Lung microvascular endothelial cell (primary cell): ENCODE measurements at places on chromosomes 5 and 9.
A peak's percentile ranks its signal among the peaks of the same experiment; 100 is the strongest.

DNA sequence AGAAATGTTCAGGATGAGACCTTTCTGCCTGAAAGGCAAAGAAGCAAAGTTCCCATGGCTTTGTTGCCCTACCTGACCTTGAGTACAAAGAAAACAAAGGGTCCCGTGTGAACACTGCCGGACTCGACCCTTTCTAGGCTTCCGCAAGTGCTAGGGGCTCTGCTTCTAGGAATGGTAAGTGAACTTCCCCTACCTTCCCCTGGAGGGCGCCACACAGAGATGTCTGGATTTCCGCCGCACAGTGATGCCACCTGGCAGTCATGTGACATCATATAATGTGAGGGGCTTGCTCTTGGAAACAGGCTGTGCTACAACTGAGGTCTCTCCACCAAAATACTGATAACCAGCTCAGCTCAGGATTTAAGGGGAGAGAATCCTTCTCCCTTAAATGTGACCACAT lies 56.6 kb downstream of the HSD17B3 start:
- no peak for DNase-seq

GRCh38 chr9:31112491-31112890 lies 1272.0 kb upstream of the ACO1 start:
- no peak for DNase-seq

DNA sequence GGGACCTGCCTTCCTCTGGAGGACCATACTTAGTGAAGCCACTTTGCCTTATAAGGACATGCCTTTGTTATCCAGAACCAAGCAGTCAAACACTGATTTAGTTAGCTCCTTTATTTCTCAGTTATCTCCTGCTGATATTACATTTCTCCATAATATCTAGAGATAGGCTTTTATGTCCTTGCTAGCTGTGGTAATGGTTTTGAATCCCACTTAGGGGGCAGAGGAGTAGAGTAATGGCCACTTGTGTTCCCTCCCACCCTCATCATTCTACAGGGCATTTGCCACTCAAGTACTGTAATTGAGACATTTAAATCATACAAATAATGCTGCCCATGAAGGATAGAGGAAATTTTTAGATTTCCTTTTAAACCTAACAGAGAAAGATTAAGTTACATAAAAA lies 80.9 kb downstream of the DOCK8 start:
- no peak for DNase-seq

- DNase-seq: no peak
Measured at GRCh38 chr9:95021166-95021886, 294.8 kb downstream of the AOPEP start.

DNA sequence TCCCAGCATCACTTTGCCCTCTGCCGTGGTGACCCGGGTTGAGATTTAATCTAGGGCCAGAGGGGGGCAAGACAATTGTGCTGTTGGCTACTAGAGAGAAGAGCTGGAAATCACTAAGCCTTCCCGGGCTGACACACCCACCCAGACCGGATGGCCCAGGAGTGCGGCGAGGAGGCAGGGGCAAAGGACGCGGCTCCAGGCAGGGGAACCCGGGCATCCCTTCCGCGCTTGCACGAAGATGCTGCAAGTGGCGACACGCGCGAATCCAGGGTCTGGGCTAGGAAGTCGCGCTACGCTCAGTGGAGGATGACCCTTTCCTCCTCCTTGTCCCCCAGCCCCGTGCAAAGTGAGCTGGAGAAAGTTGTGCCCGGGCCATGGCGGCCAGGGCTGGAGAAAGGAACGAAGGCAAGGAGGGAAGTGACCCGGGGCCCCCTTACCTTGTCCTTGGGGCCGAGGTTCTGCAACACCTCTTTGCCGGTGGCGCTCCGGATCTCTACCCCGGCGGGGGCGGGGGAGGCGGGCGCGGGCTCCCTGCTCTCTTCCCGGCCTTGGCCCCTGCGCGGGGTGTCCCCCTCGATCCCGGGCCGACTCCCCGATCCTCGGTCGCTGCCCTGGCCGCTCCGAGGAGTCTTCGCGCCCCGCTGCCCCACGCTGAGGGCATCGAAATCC lies 693 bp downstream of the DPYSL3 start:
- DNase-seq: peak; percentile 49

DNA sequence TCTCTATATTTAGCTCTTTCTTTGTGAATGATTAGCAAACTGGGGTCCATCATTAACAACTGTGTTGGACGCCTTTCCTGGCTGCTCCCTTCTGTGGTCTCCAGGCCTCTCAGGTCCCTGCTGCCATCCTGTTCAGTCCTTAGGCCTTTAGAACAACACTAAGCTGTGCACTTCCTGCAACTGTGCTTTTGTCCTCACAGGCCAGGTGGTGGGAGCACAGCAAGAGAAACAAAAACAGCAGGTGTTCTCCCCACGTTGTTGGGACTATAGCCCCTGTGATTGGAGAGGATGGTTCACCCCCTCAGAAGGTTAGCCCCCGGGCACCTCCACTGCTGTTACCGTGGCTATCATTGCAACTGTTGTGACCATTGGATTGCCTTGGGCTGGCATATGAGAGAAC lies 41.7 kb upstream of the CLINT1 start:
- no peak for DNase-seq

- DNase-seq: peak; percentile 96
Measured at GRCh38 chr9:70438341-70438928, 24.0 kb upstream of the KLF9 start.

DNA sequence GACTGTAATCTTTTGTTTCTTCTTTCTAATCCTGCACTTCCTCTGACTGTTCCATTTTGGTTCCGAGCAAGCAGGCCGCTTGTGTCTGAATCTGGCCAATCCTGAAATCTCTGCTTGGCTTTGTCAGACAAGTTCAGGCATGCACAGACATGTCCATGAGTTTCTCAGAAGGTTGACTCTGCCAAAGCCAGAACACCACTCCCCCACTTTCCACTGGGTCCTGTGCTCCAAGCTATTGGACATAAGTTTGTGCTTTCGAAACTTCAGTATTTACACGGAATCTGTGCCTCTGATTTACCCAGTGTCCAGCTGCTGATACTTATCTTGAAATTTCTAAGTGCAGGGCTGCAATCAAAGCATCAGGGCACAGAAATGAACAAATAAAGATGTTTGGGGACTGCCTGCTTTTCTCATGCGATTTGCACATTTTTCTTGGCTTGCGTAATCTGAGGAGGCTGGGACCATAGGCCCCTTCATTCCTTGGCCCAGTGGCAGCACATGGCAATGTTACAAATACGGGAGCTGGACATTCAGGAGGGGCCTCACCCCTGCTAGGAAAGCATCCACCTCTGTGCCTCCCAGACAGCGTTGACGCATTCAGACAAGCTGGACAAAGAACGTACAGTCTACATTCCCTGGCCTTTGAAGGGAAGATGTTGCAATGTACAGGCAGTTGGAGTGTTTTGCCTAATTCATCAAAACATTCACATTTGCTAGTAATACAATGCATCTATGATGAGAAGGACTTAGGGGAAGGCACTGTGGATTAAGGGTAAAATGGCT lies 209.2 kb upstream of the PAPPA start:
- DNase-seq: peak; percentile 46

DNA sequence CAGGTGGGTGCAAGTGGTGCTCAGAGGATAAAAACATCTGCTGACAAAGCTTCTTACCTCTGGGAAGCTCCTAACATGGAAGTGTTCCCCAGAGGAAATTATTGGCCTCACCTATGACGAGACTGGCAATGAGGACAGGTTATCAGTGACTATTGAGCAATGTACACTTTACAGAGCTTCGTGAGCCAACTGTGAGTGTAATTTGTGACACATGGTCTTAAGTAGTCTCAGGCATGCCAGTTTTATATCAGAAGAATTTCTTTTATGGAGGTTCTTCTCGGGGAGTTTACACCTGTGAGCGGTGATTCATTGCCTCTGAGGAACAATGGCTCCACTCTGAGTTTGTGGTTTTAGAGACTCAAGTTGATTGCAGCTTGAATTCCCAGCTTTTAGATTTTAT lies 11.3 kb downstream of the ANKDD1B start:
- DNase-seq: no peak

DNA sequence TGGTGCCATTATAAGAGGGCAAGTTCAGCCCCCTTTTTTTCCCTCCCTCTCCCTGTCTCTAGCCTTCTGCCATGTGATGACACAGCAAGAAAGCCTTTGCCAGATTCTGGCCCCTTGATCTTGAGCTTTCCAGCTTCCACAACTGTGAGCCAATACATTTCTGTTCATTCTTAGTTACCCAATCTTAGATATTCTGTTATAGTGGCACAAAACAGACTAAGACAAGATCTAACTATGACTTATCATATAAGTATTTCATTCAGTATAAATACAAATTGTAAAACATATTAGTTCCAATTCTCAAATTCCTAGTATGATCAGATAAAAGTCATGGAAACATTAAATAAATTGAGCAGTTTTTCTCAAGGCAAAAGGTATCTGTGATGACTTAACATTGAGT lies 276.3 kb downstream of the COX7C start:
- no peak for DNase-seq

DNA sequence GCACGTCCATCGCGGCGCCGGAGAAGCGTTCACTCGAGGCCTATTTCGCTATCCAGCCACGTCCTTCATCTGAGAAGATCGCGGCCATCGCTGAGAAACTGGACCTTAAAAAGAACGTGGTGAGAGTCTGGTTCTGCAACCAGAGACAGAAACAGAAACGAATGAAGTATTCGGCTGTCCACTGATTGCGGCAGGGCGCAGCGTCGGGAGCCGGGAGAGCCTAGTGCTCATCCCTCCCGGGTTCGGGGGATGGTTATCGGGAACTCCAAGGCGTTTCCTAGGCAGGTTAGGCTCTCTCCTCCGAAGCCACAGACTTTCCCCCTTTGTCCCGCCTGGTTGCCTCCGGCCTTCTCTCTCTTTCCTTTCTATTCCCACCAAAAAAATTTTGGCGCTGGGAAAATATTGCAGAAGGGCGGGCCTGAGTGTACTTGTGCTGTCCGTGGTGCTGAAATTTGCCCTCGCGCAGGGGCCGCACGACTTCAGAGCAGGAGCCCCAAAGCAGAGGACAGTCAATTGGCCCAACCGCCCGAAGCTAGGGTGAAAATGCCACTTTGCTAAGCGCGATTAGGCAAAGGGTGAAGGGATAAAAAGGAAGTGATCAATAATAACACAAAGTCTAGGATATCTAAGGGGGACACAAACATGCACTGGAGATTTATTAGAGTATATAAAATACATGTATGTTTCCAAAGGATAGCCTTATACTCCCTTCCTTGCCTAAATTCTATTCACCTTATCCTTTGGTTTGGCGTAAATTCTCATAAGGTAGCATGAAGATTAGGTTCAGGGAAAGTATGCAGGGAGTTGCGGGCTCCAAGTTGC lies 1.8 kb downstream of the POU4F3 start:
- DNase-seq: peak; percentile 69
